Stomach (tissue), 19 donors: ENCODE measurements at places on chromosomes 2 and 18. TPM values are rescaled to one million over a fixed set of nuclear protein-coding genes. Genes with fewer than 3 reads are reported as not detected.

The SERPINB3 gene
- total RNA-seq, result not detected

The NLRC4 gene
- total RNA-seq, result 0.45 TPM

The RNF103 gene
- 53.9 TPM for total RNA-seq

The CD226 gene
- total RNA-seq, result 0.89 TPM

The TCF4 gene
- total RNA-seq, result 57.7 TPM

DNA sequence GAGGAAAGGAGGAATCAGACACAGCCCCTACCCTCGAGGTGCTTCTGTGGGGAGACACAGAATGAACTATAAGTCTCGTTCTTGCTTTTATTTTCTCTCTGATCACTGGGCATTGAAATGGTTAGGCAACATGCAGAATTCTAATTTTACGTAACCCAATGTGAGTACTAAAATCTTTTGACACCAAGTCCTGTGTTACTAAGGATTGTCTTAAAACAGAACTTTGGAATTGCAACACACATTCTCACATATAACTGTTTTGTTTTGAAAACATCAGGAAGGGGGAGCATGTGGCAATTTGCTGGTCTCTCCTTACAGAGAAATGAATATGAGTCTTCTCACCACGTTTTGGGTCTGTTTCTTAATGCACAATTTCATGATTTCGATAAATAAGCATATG lies 23.6 kb upstream of the SULT1C4 start:
- no peak overlapping the region for H3K27ac ChIP-seq
- no peaks in the 10 kb centered on the region for H3K4me1 ChIP-seq
- H3K27me3 ChIP-seq, result no peaks in the 10 kb centered on the region
- no peak for DNase-seq
- H3K4me3 ChIP-seq, result no peak overlapping the region
- no peaks in the 10 kb centered on the region for H3K36me3 ChIP-seq

GRCh38 chr2:205739620-205740019 lies 57.3 kb downstream of the NRP2 start:
- no peaks in the 10 kb centered on the region for H3K27me3 ChIP-seq
- H3K36me3 ChIP-seq, result peaks cover 87% of the 10 kb centered on the region
- no peak for DNase-seq
- no peak overlapping the region for H3K4me3 ChIP-seq
- H3K4me1 ChIP-seq, result peaks cover 26% of the 10 kb centered on the region

DNA sequence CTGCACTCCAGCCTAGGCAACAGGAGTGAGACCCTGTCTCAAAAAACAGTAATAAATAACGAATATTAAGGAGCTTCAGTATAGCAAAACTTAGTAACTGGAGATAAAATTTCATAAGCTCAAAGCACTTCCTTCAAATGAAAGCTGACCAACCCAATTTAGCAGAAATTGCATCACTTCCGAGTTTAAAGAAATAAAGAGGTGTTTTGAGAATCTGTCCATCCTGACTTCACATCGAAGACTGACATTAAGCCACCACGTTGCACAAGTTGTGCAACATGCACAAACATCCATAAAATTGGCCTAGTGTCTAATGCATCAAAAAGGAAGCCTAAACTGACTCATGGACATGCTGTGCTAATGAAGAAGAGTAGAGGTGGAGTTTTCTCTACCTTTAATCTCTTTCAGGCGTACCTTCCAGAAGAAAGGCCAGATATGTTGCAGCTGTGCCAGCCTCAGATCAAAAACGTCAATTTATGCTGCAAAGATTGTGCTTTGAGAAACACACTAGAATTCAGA lies 7.7 kb upstream of the DSG3 start:
- H3K4me3 ChIP-seq, result no peak overlapping the region
- no peak overlapping the region for H3K27ac ChIP-seq
- no peaks in the 10 kb centered on the region for H3K4me1 ChIP-seq
- no peaks in the 10 kb centered on the region for H3K27me3 ChIP-seq
- H3K36me3 ChIP-seq, result no peaks in the 10 kb centered on the region
- no peak for DNase-seq

DNA sequence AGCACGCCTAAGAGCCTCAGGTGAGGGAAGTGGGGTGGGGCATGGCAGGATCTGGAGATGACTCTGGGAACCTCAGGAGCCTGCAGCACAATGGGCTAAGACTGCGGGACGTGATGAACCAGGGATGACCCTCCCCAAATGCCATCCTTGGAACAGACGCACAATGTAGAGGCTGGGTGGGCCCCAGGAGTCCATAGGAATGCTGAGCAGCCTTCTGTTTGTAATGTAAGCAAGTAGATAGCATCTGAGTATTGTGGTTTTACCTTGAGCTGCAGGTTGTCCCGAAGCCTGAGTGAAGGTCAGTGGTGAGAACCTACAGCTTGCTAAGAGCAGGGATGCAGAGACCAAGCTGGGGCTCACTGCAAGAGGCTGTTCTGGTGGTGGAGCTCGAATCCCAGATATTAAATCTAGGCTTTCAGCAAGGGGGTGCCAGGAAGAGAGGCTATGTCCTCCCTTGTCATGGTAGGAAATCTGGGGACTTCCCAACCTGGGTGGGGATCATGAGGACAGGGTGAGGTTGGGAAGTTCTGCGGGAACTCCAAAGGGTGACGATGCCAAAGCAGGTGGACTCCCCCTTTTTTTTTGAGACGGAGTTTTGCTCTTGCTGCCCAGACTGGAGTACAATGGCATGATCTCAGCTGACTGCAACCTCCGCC lies 5.8 kb downstream of the SCTR start:
- no peak overlapping the region for H3K4me3 ChIP-seq
- peaks cover 4% of the 10 kb centered on the region for H3K4me1 ChIP-seq
- no peak overlapping the region for H3K27ac ChIP-seq
- DNase-seq, result no peak
- H3K27me3 ChIP-seq, result no peaks in the 10 kb centered on the region
- H3K36me3 ChIP-seq, result no peaks in the 10 kb centered on the region

- no peak overlapping the region for H3K4me3 ChIP-seq
- H3K4me1 ChIP-seq, result peaks cover 74% of the 10 kb centered on the region
- H3K36me3 ChIP-seq, result no peaks in the 10 kb centered on the region
- H3K27ac ChIP-seq, result peak overlapping the region; percentile 71
Observed at GRCh38 chr2:168467729-168468128, 11.7 kb downstream of the CERS6 start.

- no peaks in the 10 kb centered on the region for H3K36me3 ChIP-seq
- no peak overlapping the region for H3K4me3 ChIP-seq
- peak; percentile 69 for DNase-seq
- no peaks in the 10 kb centered on the region for H3K27me3 ChIP-seq
- H3K4me1 ChIP-seq, result peaks cover 33% of the 10 kb centered on the region
Observed at GRCh38 chr2:65349863-65350262, 82.5 kb downstream of the SPRED2 start.

DNA sequence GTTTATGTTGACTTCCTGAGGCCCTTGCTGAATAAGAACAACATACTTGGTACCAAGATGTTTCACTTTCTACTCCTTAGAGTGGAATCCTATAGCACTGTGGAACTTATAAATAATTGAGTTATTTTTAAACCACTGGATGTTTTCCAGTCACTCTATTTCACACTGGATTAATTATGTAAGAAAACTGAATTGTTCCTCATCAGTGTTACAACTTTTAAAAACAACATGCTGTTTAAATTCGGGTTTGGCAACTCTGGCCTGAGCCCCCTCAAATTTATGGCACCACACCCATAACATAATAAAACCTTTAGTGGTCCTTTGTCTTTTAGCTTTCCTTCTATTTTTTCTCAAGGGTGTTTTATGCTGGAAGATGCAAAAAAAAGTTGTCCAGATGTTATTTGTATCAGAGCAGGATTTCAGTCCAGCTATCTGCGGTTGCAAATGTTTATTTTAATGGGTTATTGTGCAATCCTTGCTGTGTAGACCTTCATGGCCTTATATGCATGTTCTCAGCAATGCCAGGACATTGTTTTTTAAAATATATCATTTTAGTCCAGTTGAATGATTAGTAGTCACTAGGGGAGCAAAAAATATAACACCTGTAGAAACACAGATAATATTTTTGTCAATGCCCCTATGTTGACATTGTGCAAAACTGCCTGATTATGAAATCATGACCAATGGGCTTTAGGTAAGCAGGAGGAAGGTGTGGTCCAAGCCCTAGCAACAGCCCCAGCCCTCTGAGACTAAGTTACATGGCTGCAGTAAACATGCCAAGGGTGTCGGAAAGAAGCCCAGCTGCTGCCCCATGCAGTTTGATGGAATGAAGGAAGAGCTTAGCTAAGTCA lies 638.0 kb upstream of the ZEB2 start:
- H3K4me1 ChIP-seq, result peaks cover 7% of the 10 kb centered on the region
- no peaks in the 10 kb centered on the region for H3K36me3 ChIP-seq
- peak; percentile 32 for DNase-seq

GRCh38 chr2:78465707-78466106 lies 559.8 kb upstream of the REG3G start:
- H3K4me1 ChIP-seq, result no peaks in the 10 kb centered on the region
- H3K4me3 ChIP-seq, result no peak overlapping the region
- no peak for DNase-seq
- no peak overlapping the region for H3K27ac ChIP-seq
- no peaks in the 10 kb centered on the region for H3K36me3 ChIP-seq

- no peaks in the 10 kb centered on the region for H3K4me1 ChIP-seq
- H3K27ac ChIP-seq, result no peak overlapping the region
- no peaks in the 10 kb centered on the region for H3K36me3 ChIP-seq
- H3K4me3 ChIP-seq, result no peak overlapping the region
- no peak for DNase-seq
Observed at GRCh38 chr2:184920451-184920965, 322.2 kb downstream of the ZNF804A start.

DNA sequence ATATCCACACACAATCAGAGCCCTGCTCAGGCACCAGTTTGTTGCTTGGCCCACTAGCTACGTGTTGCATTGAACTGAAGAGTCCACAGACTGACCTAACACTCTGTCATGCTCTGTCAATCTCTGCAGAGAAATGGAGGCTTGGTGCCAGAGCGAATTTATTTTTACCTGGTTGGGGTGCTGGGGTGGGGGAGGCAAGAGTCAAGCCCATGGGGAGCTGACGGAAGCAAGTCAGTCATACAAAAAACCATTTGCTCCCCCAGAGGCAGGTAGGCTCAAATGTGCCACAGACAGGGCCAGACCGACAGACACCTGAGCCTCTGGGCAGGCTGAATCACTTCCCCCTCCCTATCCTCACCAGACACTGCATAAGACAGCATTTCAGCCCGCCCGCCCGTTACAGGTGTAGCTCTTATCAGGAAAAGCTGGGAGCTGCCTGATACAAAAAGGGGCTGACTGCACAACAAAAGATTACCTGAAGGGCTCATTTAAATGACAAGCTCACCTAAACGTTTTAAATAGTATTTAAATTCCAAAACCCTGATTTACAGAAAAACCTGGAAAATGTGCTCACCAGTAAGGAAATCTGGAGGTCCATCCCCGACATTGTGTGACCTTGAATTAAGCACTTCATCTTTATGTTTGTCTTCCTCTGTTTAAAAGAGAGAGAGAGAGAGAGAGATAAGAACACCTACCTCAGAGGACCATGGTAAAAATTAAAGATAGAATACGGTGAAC lies 2.1 kb upstream of the PCBP1 start:
- DNase-seq, result peak; percentile 75
- H3K4me1 ChIP-seq, result peaks cover 30% of the 10 kb centered on the region
- peak overlapping the region; percentile 100 for H3K27ac ChIP-seq
- H3K27me3 ChIP-seq, result no peaks in the 10 kb centered on the region

DNA sequence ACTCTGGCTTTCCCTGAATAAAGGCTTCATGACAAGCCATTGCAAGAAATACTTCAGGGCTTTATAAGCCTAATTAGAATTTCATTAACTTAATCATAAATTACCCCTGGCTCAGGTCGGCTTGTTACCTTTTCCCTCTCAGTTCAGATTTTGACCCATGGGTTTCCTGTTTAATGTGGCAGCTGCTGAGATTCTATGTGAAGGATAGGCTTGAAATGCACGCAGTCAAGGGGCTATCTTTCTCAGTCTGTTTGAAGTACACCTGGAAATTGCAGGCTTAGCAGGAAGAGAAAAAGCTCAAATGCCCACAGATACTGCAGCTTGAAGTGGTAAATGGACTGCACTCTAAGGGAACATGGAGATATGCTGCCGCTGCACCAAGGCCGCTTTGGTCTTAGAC lies 49.4 kb downstream of the CAVIN2 start:
- H3K4me3 ChIP-seq, result no peak overlapping the region
- H3K4me1 ChIP-seq, result no peaks in the 10 kb centered on the region
- H3K36me3 ChIP-seq, result no peaks in the 10 kb centered on the region
- no peak overlapping the region for H3K27ac ChIP-seq

DNA sequence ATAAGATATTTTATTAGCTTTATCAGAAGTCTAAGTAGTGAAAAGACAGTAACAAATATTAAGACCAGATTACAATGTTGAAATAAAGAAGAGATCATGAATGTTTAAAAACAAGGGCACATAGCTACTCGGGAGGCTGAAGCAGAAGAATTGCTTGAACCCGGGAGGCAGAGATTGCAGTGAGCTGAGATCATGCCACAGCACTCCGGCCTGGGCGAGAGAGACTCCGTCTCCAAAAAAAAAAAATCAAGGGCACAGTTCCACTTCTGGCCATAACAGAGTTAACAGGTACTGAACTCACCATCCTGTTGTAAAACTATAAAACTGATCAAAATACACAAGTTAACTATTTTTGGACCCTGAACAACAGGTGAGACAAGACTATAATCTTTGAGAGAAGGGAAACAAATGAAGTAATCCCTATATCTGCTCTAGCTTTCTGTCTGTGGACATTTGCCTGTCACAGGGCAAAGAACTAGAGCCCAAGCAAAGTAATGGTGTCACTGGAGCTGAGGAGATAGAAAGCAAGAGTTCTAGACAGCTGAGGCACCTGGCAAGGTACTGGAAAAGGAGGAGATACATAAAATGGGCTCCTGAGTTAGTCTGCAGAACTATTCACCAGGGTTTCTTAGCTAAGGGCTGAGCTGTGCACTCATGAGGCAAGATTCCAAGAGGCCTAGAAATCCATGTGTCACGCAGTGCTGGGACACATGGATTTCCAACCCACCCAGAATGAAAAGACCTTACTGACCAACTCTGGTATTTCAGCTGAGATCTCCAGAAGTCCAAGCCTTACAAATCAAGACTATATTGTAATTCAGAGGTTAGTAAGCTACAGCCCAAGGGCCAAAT lies 15.2 kb downstream of the MMADHC start:
- peaks cover 35% of the 10 kb centered on the region for H3K4me1 ChIP-seq
- H3K27ac ChIP-seq, result peak overlapping the region; percentile 46
- no peak overlapping the region for H3K4me3 ChIP-seq
